ENCODE measurements at places on chromosomes 7 and 10.

- no peak for DNase-seq
These were observed 60.0 kb upstream of the LANCL2 start for GRCh38 chr7:55305135-55305534.

GRCh38 chr10:101394524-101395133, 40.7 kb downstream of the BTRC start:
- DNase-seq = no peak

DNA sequence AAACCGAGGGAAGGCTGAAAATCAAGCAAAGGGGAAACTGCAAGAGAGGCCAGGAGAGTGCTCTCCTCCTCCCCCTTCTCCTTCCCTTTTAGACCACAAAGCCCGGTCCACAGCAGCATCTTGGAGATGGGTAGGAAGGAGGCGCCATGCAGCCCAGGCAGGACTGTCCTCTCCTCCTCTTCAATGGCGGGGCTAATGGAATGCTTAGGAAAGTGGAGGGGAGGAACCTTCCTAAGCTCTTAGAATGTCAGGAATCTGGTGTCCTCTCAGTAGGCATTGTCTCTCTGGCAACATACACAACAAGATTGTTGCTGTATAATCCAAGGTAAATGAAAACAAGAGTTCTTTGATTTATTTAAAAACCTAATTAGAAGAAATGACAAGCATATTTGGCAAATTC, 185.1 kb downstream of the DGKI start:
- DNase-seq = no peak

DNA sequence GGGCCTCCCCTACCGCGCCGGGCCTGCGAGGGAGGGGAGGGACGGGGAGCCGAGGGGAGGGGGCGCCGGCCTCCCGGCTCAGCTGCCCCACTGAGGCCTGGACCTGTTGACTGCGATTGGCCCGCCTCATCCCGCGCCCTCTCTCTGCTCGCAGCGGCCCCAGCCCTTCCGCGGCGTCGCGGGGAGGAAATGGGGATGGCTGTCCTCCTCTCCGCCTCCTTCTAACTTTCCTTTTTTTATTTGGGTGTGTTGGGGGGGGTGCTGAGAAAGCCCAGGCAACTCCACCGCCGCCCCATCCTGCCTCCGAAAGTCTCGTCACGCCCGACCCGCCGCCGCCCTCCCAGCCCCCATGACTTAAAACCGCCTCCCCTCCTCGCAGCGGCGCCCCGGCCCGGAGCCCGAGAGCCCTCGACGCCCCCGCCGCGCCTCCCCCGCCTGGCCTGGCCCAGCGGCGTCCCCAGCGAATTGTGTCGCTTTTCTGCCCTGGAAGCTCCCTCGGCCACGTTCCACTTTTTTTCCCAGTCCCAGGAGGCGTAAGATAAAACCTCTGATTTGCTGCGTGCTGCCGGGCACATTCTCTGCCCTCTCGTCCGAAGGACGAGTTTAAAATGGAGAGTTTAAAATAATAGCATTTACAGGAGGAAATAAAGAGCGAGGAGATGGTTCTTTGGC, 842 bp upstream of the SKIDA1 start:
- peak; percentile 36 for DNase-seq

DNA sequence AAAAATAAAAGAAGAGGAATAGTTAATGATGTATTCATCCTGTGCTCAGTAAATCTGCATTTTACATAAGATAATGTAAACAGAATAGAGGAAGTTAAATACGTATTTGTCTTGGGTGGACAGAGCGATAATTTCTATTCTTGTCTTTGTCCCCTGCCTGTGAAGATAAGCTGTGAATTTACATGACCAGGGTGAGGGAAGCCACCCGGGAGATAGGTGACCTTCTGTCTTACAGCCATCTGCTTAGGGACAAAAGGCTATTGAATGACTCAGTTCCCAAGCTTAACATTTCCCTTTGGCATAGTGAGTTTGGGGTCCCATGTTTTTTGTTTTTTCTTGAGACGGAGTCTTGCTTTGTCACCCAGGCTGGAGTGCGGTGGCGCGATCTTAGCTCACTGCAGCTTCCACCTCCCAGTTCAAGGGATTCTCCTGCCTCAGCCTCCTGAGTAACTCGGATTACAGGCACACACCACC, 88.7 kb upstream of the KCTD7 start:
- no peak for DNase-seq

- no peak for DNase-seq
These were observed 12.1 kb downstream of the IL15RA start for GRCh38 chr10:5965266-5965665.

GRCh38 chr10:43574001-43574892, at the start of gene ZNF239:
TSS of gene ZNF239 (minus strand) at chr10:43574616. CDS start at chr10:43558079, 16,537 bp downstream.
- peak; percentile 61 for DNase-seq

- DNase-seq = no peak
These were observed 135.3 kb downstream of the ZNF467 start for GRCh38 chr7:149637911-149638565.

- DNase-seq = no peak
These were observed 337.8 kb downstream of the PARD3 start for GRCh38 chr10:34477249-34477648.

DNA sequence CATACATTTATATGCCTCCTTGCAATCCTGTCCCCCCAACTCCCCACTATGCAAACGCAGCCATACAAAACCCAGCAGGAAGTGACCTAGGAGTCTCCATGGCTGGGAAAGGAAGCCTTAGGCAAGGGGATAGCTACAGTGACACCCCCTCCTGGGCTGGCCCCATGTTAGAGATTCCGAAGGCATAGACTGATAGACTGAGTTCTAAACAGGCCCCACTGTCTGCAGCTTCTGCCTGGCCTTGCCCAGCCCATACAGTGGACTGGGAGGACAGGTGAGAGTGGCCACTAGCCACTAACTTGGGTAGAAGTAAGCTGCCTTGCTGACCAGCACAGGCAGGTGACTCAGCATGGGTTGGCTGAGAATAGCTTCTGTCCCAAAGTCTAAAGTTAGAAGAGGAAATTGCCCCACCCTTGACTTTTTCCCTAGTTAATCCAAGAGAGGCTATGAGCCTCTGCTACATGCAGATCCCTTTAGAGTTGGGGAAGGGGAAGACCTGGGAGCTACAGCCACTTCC, 106.3 kb downstream of the C10orf105 start:
- DNase-seq = no peak

DNA sequence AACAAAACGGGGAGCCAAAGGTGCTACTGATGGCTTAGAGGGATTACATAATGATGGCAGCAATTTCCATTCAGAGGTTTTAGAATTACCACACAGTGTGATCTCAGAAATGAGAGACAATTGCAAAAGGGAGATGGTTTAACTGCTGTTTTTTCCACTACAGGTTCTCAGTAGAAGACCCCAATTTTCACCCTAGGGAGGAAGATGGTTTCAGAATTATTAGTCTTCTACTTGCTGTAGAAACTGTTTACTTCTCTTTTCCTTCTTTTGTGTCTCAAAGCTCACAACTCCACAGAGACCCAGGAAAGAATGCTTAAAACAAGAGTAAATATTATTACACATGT, 226.5 kb downstream of the INHBA start:
- DNase-seq = no peak

GRCh38 chr7:142868188-142868985, 13.5 kb downstream of the EPHB6 start:
- DNase-seq = no peak

DNA sequence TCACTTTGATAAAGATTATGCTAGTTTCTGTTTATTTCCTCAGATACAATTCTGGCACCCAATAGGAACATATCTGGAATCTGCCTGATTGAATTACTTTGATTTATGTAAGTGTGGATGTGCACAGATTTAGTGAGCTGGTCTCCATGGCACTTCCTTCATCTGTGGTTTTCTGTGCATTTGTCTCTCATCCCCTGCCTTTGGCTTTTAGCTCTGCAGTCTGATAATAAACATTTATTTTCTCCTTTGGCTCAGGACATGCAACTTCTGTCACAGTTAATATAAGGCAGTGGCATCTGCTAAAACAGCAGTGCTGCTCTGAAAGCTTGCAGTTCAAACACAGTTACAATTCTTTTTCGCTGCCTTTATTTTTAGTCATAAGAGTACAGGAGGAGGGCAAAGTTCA, 273.7 kb upstream of the CHRM2 start:
- DNase-seq = no peak

- no peak for DNase-seq
These were observed 300.8 kb downstream of the SDHAF3 start for GRCh38 chr7:97418312-97418711.

- no peak for DNase-seq
These were observed 95.3 kb upstream of the TCERG1L start for GRCh38 chr10:131406676-131407392.

GRCh38 chr10:101031128-101031795, at the start of the genes PDZD7 and SFXN3:
TSS of gene PDZD7 (minus strand) at chr10:101031129. CDS start at chr10:101030219, 910 bp downstream.
TSS of gene SFXN3 (plus strand) at chr10:101031234. CDS start at chr10:101034695, 3,461 bp downstream.
- peak; percentile 90 for DNase-seq

GRCh38 chr10:93579985-93580711, 13.7 kb downstream of the FFAR4 start:
- no peak for DNase-seq

DNA sequence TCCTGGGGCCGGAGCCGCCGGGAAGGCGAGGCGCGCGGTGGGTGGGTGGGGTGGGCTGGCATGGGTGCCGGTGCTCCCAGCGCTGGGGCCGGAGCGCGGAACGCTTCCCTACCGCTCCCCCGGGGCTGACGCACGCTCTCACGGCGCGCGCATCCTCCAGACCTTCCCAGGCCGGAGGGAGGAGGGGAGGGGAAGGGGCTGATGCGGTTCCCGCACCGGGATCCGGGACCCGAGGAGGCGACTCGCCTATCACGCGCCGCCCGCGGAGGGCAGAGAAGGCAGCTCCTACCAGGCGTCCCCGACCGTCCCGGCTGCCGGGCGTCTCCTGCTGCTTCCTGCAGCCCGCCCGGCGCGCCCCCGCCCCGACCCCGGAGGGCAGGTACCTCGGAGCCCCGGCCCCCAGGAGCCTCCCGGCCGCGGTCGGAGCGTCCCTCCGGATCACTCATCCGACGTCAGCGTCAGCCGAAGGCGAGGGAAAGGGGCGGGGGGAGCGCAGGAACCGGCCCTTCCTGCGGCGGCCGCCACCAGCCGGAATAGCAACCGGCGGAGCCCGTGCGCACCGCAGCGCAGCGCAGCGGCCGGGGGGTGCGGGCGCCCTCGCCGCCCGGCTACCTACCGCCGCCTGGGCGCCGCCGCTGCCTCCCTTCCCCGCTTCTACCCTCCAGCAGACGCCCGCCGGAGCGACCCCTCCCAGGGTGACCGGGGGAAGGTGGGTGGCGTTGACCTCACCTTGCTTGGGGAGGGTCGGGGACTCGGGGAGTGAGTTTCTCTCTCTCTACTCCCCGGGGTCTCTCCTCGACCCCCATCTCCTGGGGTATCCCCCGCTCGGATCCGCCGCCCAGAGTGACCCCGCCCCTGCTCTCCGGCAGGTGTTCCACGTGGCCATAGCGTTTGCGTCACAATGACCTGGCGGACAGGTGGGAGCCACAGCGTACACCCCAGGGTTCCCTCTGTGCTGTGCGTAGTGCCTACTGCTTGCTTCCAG, at the start of gene ICA1:
TSS of gene ICA1 (minus strand) at position 457 of the 985 bp plus-strand sequence. CDS start 26,241 bp downstream, outside the sequence.
- no peak for DNase-seq

DNA sequence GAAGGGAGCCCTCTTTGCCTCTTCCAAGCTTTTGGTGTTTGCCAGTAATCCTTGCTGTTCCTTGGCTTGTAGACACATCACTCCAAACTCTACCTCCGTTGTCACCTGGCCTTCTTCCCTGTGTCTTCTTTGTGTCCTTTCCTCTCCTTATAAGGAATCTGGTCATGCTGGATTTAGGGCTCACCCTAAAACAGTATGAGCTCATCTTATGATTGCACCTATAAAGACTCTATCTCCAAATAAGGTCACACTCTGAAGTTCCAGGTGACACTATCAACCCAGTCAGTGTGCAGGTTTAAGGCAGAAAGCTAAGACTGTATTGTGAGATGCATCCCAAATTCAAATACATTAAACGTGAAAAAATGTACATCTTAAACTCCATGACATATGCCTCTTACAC, 49.0 kb upstream of the ZRANB1 start:
- no peak for DNase-seq

DNA sequence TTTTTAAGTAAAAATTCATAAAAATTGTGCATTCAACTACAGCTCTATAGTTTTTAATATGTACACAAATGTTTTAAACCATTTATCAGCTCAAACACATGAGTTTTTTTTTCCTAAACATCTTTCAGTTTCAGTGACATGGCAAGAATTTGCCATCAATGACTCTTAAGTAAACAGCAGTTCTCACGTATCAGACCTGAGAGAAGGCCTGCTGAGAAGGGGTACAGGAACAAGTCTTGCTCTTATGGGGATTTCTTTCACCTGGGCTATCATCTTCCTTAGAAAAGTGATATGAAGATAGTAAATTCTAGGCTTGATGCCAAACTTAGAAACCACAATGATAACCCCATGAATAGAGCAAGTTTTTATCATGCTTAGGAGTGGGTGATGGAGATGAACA, 467.8 kb downstream of the ARL4A start:
- no peak for DNase-seq

GRCh38 chr10:34191406-34191805, 623.7 kb downstream of the PARD3 start:
- no peak for DNase-seq

GRCh38 chr7:99837649-99838361, 10.0 kb downstream of the CYP3A43 start:
- DNase-seq = no peak

GRCh38 chr10:60291344-60291930, 98.2 kb downstream of the ANK3 start:
- DNase-seq = no peak

- no peak for DNase-seq
These were observed 43.5 kb downstream of the PDLIM1 start for GRCh38 chr10:95247200-95247880.

- no peak for DNase-seq
These were observed 562.9 kb upstream of the NRP1 start for GRCh38 chr10:33897291-33897752.

- DNase-seq = no peak
These were observed 1.2 kb downstream of the SUV39H2 start for GRCh38 chr10:14879928-14880193.

All from activated naive CD8-positive, alpha-beta T cell treated with anti-CD3 and anti-CD28 coated beads, Interleukin-2, amount 50 U/mL, for 16 hours (primary cell).